Cardiac atrium fibroblast (primary cell): ENCODE measurements at places on chromosomes 1 and 21. TPM values are rescaled to one million over a fixed set of nuclear protein-coding genes. Genes with fewer than 3 reads are reported as not detected.

Gene S100A3
- 7.5 and 9.0 TPM in 2 replicates for total RNA-seq

Gene TMEM200B
- 8.6 and 11.6 TPM in 2 replicates for total RNA-seq

Gene INSRR
- total RNA-seq: not detected in 2 replicates

Gene ZNF496
- 13.5 and 18.0 TPM in 2 replicates for total RNA-seq

Gene OR2AK2
- total RNA-seq: not detected in 2 replicates

Gene PRDM15
- total RNA-seq: 2.3 and 3.2 TPM in 2 replicates

Gene FAAH
- 0.54 and 3.4 TPM in 2 replicates for total RNA-seq

Gene OLFML3
- total RNA-seq: 12.2 and 28.7 TPM in 2 replicates
